CD4-positive, alpha-beta T cell treated with Interleukin-6 at 100 ng/mL for 8 hours (primary cell): ENCODE measurements at places on chromosomes 4 and X.

GRCh38 chr4:31442236-31442635 lies 722.1 kb downstream of the PCDH7 start:
- no peak for DNase-seq

- no peak for DNase-seq
Observed at GRCh38 chr4:151103758-151104157, 4.3 kb downstream of the RPS3A start.

GRCh38 chrX:36867143-36867542 lies 141.0 kb upstream of the FAM47C start:
- no peak for DNase-seq

DNA sequence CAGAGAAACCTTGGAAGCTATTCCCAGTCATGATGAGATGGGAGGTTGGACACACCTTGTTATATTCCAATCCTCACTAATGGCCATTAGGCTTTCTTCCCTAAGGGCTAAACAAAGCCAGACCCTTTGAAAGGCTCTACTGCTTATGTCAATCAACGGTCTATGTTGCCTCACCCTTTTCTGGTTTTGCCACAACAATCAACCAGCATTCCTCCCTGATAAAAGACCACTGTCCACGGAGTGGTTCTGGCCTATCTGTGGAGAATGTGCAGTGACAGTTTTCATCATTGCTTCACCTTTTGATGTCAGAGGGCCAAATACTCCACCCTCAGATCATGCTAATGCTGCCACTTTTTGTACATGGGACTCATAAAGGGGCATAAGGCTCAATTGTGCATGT lies 913.4 kb downstream of the RPA4 start:
- no peak for DNase-seq

GRCh38 chr4:64584981-64585557 lies 175.8 kb upstream of the TECRL start:
- DNase-seq, result no peak

DNA sequence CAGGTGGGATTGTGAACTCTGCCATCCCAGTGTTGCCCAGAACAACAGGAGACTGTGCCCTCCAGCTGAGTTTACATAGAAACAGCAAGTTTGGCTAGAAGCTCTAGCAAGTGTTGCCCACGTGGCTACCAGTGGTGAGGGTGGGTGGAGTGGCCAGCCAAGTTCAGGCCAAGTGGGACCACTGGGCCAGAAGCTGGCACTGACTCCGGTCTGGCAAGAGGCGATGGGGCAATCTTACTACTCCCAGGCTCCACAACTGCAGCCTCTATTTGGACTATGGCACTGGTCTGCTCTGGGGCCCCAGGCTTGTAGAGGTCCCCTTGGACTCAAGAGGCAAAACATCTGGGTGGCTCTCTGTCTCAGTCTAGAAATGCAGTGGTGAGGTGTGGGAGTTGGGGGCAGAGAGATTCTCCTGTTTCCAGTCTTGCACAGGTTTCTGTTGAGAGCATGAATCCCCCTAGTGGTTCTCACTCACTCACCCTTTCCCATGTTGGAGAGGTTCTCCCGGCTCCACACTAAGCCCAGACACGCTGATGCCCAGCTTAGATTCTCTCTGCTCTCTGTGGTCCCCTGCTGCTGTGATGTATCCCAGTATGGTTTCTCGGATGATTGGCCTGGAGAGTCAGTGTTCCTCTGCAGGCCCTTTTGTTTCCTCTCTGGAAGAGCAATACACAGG lies 615.3 kb downstream of the PDHA2 start:
- DNase-seq, result no peak

GRCh38 chrX:96181605-96182004 lies 503.0 kb upstream of the DIAPH2 start:
- no peak for DNase-seq

GRCh38 chrX:110432091-110432905 lies 73.7 kb downstream of the RTL9 start:
- DNase-seq, result no peak

GRCh38 chr4:47213539-47213938 lies 182.2 kb downstream of the GABRB1 start:
- no peak for DNase-seq

- no peak for DNase-seq
Observed at GRCh38 chr4:40960941-40961340, 211.2 kb downstream of the NSUN7 start.

DNA sequence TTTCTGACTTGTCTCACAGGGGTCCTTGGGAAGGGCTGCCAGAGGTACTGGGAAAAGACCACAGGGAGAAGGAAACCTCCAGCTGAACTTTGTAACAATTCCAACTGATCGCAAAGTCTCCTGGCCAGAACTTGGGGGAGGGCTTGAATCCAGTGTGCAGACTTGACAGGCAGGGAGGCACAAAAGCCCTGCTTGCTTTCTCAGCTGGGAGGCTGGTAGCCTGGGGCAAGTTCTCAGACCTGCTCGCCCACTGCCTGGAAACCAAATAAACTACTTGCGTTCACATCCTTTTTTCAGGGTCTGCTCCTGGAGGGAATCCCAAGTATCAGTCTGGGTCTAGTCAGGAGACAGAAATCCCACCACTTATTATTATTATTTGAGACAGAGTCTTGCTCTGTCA lies 48.0 kb upstream of the CASK start:
- DNase-seq, result no peak

- no peak for DNase-seq
Observed at GRCh38 chr4:11021333-11021732, 336.8 kb upstream of the CLNK start.
